ENCODE measurements at places on chromosomes 4 and X.

- no peak for DNase-seq
These were observed 32.0 kb upstream of the SGMS2 start for GRCh38 chr4:107792711-107793110.

- DNase-seq, result peak; percentile 74
These were observed 52.9 kb downstream of the TRIM2 start for GRCh38 chr4:153257151-153257620.

DNA sequence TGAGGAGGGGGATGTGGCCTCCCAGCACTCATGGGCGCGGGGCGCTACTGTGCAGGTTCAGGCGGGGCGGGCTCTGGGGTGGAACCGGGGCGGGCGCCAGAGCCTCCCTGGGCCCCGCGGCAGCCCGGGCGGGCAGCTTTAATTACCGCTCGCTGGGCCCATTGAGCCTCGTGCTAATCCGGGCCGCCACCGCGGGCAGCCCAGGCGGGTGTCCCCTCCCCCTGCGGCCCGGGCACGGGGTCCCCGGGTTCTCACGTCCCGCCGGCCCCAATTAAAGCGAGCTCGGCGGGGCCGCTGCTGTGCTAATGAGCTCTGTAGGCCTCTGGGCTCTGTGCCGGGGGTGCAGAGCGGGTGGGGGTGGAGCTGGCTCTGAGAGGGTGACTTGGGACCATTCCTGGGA lies 22.8 kb upstream of the FGFR3 start:
- DNase-seq, result no peak

- DNase-seq, result no peak
These were observed 677 bp upstream of the CENPC start for GRCh38 chr4:67546004-67546356.

GRCh38 chrX:129462707-129463106 lies 60.6 kb downstream of the SMARCA1 start:
- no peak for DNase-seq

- DNase-seq, result peak; percentile 64
These were observed 79.4 kb downstream of the SYNPO2 start for GRCh38 chr4:118968005-118968404.

DNA sequence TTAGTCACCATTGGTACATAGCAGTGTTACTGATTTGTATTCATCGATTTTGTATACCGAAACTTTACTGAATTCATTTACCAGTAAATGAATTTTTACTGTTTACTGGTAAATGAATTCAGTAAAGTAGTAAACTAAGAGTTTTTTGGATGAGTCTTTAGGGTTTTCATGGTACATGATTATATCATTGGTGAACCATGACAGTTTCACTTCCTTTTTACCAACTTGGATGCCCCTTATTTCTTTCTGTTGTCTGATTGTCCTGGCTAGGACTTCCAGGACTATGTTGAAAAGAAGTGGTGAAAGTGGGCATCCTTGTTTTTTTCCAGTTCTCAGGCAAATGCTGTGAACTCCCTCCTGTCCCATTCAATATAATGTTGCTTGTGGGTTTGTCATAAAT lies 494.9 kb downstream of the GALNTL6 start:
- DNase-seq, result no peak

GRCh38 chr4:135359128-135359527 lies 1157.5 kb upstream of the PABPC4L start:
- no peak for DNase-seq

GRCh38 chr4:3441501-3442459 lies at the start of gene HGFAC:
Gene HGFAC (plus strand): TSS chr4:3441968. CDS start chr4:3442002, 34 bp downstream.
- DNase-seq, result no peak

DNA sequence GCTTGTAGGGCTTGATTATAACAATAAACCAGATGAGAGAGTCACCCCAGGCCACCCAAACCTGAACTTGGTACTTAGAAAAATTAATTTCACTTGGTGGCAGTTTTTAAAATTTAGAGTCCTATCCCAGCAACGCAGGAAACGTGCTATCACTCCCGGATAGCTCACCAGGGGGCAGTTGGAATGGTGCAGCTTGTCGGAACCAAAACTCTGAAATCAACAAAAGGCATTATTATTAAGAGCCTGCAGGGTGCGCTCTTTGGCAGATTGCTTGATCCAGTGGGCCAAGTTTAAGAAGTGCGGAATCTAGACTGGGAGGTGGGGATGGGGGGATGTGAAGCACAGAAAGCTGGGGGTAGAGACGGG lies 2.4 kb downstream of the FRAS1 start:
- peak; percentile 70 for DNase-seq

- peak; percentile 81 for DNase-seq
These were observed 5.0 kb downstream of the FAM114A1 start for GRCh38 chr4:38872620-38873019.

DNA sequence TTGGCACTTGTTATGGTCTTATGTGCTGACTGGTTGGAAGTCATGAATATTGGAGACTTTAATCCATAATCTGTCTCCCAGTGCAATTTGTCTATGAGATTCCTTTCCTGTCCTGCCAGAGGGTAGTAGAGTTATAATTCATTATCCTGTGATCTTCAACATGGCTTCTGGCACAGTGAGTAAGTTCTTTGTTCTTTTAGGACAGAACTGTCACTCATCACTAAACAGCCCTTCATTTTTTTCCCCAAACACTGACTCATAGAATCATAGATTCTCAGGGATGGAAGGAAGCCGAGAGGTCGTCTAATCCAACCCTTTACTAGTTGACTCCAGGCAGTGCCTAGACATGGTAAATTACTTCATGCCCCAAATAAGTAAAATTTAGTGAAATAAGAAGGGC lies 78.4 kb downstream of the LUZP4 start:
- DNase-seq, result no peak

- DNase-seq, result no peak
These were observed 828.3 kb downstream of the TECRL start for GRCh38 chr4:63580796-63581475.

DNA sequence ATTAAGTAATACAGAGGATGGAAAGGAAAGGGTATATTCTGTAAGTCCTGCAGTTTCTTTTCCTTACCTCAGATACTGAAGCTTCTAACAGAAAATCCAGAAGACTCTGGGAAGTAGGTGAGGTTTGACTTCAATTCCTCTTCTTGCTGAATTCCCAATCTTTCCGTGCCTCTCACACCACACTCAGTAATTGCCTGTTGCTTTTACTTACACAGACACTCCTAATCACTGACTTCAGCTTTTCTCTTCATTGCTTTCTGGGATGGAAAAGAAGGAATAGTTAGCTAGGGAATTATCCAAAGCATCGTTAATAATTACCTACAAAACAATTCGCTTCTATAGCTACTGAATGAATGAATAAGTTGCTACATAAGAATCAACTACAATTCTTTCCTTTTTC lies 163.6 kb downstream of the FBXO8 start:
- DNase-seq, result no peak

GRCh38 chrX:39676434-39676833 lies 421.3 kb downstream of the BCOR start:
- DNase-seq, result no peak

- DNase-seq, result no peak
These were observed 5.3 kb downstream of the SMIM9 start for GRCh38 chrX:154829134-154829533.

- DNase-seq, result no peak
These were observed 262.1 kb downstream of the NKX6-1 start for GRCh38 chr4:84237008-84237407.

GRCh38 chr4:184384810-184385557 lies 89.4 kb downstream of the IRF2 start:
- DNase-seq, result no peak

- DNase-seq, result peak; percentile 76
These were observed 20.2 kb downstream of the CLNK start for GRCh38 chr4:10664408-10664807.

GRCh38 chr4:107363125-107363524 lies 327.0 kb upstream of the DKK2 start:
- DNase-seq, result no peak

DNA sequence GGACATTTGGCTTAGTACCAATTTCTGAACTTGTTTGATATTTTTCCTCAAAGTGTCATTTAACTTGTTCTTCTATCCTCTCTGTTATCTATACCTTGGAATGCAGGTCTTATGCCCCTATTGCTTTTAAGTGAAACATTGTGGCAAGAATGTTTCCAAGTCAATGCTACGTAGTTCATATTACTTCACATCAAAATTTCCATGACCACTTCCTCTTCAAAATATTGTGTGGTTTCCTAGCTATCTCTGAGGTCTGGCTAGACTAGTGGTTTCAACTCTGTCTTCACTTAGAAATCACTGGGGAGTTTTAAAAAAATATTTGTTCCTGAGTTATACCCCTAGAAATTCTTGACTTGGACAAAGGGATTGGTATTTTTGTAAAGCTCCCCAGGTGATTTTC lies 20.2 kb upstream of the RASGEF1B start:
- no peak for DNase-seq

DNA sequence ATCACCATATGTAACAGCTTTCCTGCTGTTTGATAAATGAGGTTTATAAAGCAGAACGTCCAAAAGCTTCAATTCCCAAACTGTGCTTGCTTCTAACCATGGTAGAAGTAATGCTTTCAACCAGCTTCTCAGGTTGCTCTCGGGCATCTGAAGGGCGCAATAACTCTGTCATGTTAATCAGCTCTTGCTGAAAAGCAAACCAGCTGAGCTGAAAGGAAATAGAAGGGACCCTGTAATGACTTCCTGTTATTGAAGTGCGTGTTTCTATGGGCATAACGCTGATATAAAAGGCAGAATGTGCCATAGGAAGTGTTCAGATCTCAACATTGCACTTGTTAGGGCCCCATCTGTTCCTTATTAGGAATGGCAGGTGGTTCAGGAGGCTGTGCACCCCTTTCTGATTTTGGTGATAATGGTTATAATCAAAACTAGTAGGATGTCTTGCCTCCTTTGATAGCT lies 21.2 kb downstream of the HERC3 start:
- no peak for DNase-seq

GRCh38 chr4:70801265-70801809 lies 38.4 kb downstream of the GRSF1 start:
- no peak for DNase-seq
